ENCODE measurements at places on chromosomes 7 and 10.

- no peak for DNase-seq
These were observed 108.1 kb downstream of the ITGB8 start for GRCh38 chr7:20438694-20439376.

GRCh38 chr7:120617275-120617674 is 240.7 kb downstream of the TSPAN12 start:
- no peak for DNase-seq

DNA sequence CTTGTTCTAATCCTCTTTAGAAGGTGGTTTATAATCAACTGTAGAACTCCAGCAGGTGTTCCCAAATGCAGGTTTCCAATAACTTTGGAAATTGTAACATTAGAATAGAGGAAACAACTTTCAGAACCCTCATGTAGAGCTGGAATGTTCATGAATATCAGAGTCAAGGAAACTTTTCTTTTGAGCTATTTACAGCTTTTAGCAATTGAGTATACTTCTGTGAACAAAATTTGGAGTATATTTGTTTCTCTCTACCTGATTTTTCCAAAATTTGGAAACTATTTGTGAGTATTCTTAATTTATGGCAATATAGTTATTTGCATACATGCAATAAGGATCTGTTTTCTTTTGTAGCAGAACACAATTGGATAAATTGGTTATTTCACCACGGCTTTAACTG is 2.8 kb upstream of the CFAP43 start:
- no peak for DNase-seq

DNA sequence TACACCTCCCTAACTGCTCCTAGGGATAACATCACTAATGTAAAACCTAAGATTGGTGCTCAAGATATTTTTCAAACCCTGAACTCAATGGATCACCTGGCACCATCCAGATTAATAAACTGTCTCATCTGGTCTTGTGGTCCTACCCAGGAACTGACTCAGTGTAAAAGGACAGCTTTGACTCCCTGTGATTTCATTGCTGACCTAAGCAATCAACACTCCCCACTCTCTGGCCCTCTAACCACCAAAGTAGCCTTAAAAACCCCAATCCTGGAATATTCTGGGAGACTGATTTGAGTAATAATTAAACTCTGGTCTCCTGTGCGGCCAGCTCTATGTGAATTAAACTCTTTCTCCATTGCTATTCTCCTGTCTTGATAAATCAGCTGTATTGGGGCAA is 6.2 kb upstream of the USP54 start:
- no peak for DNase-seq

DNA sequence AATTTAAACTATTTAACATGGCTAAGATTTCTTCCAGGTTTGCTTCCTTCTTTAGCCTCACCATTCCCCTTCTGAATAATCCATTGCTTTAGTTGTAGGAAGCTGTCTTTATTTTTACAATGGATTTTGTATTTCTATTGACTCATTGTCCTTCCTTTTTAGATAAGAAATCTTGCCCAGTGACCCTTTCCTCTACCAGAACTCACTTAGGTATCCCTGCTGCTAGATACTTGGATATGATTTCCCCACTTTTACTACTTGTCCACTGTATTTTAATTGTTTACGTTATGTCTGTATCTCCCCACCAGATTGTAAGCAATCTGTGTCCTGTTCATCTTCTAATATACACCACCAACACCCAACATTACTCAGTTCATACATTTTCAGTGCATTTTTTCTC is 47.7 kb upstream of the MDFIC start:
- DNase-seq, result no peak

DNA sequence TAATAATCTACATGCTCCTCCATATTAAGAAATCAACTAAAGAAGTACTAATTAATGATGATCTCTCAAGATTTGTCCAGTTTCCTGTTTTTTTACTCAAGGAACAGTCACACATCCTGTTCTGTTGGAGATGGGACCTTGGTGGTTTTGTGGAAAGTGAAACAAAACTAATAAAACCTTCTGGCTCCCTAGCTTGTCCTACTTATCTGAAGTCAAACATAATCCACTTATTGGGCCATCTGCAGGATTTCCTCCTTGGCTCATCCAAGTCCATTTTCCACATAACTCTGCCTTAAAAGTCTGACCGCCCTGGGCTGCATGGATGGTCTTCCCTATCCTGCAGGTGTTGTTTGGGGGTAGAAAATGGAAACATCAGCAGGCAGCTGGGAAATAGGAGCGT is 39.4 kb upstream of the TARP start:
- no peak for DNase-seq

- DNase-seq, result peak; percentile 81
These were observed 4.5 kb upstream of the TRAPPC14 start for GRCh38 chr7:100163006-100163531.

Measured in islet precursor cell (in vitro differentiated cells).